ENCODE measurements at places on chromosomes 2 and 18.

DNA sequence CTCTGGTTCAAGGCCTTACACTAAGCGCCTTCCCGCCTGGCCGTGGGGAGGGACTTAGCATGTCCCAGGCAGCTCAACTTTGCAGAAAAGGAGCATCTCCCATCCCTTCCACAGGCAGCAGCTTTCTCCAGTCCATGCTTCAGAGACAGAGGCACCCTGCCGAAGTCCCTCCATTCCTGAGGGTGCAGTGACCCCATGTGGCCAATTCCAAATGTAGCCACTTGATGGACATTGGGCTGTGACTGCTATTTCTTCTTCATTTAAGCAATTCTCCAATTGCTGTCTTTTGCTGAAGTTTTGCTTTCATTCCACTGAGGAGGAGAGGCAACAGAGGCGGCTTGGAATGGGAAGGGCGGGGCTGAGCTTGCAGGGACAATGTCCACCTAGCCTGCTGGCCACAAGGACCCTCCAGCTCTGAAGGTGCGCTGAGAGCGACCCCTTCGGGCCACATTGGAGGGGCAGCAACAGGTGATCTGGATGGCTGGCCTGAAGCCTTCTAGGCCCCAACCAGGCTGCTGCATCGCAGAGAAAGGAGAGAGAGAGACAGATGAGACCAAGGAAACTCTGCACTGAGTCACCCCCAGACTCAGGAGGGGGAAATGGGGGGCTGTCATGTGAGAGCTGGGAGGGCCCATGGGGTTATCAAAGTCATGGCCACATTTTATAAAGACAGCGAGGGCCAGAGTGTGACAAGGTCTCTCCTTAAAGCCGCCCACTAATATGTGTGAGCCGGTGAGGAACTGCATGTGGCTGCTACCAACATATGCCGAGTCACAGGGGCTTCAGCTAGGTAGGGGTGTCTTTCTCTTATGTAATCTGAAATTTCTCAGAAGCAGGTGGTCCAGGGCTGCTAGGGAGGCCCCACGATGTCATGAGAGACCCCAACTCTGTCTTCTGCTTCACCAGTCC, 61.3 kb downstream of the LONRF2 start:
- peak; percentile 96 for DNase-seq

- DNase-seq: peak; percentile 93
Measured at GRCh38 chr2:238974501-238975166, 126.7 kb downstream of the TWIST2 start.

GRCh38 chr2:160606341-160606740, 112.7 kb upstream of the RBMS1 start:
- DNase-seq: no peak

GRCh38 chr2:30234180-30234971, 3.0 kb downstream of the LBH start:
- DNase-seq: peak; percentile 98

- DNase-seq: peak; percentile 74
Measured at GRCh38 chr18:54742659-54743604, 85.3 kb upstream of the RAB27B start.

DNA sequence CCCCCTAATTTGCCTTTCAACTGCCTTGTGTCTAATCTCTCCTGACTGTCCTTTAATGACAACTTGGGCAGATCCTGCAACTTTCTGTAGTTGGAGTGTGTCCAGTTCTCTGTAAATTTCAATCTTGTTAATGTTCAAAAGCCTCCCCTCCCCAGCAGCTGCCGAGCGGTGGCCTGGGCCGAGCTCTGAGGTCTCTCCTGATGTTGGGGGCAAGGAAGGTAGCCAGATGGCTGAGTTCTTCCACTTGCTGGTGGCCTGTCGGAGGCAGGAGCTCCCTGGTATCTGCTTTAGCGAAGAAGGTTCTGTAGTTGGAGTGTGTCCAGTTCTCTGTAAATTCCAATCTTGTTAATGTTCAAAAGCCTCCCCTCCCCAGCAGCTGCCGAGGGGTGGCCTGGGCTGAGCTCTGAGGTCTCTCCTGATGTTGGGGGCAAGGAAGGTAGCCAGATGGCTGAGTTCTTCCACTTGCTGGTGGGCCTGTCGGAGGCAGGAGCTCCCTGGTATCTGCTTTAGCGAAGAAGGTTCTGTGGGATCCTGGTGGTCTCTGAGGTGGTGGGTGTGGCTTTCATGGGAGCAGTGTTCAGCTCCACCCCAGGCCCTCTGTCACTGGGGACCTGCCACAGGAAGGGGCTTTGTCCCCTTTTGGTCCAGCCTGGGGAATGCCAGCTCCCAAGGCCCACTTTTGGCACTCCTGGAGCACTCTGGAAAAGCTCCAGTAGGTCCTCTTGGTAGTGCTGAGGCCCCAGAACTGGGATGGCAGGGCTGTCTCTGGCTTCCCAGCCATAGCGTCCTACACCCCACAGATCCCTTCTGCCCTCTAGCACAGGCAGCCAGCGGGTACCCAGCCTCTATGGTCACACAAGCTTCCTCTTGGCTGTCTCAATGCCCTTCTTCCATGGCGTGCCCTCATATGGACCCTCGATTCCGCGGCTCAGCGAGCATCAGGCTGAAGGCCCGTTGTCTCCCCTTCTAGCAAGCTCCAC, 211.9 kb downstream of the ALPK2 start:
- peak; percentile 89 for DNase-seq

DNA sequence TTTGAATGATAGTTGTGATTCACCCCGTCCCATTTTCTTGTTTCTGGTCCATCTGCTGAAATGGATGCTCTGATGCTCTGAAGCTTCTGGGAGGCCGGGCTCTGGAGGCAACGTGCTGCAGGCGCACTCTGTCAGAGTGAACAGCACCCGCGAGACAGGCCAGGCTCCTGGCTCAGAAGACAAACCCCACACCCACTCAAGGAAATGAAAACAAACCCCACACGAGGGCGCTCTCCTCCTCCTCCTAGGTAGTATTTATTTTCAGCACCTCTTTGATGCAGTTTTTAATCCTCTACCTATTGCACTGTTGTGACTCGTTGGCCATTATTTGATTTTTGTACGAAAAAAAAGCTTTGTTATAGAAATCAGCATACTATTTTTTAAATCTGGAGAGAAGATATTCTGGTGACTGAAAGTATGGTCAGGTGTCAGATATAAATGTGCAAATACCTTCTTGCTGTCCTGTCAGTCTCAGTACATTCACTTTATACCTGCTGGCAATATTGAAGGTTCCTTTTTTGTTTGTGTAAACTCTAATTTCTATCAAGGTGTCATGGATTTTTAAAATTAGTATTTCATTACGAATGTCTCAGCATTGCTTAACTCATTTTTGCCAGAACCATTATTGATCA, 10.3 kb upstream of the CHST10 start:
- peak; percentile 91 for DNase-seq

DNA sequence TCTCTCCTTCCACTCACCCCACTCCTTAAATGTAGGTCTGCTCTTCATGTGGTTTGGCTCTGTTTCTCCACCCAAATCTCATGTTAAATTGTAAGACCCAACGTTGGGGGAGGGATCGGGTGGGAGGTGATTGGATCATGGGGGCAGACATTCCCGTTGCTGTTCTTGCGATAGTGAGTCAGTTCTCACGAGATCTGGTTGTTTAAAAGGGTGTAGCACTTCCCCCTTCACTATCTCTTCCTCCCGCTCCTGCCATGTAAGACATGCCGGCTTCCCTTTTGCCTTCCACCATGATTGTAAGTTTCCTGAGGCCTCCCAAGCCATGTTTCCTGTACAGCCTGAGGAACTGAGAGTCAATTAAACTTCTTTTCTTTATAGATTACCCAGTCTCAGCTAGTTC, 1044.5 kb upstream of the POU3F3 start:
- DNase-seq: no peak

GRCh38 chr2:201256082-201256481, 4.3 kb upstream of the CASP8 start:
- DNase-seq: peak; percentile 38

DNA sequence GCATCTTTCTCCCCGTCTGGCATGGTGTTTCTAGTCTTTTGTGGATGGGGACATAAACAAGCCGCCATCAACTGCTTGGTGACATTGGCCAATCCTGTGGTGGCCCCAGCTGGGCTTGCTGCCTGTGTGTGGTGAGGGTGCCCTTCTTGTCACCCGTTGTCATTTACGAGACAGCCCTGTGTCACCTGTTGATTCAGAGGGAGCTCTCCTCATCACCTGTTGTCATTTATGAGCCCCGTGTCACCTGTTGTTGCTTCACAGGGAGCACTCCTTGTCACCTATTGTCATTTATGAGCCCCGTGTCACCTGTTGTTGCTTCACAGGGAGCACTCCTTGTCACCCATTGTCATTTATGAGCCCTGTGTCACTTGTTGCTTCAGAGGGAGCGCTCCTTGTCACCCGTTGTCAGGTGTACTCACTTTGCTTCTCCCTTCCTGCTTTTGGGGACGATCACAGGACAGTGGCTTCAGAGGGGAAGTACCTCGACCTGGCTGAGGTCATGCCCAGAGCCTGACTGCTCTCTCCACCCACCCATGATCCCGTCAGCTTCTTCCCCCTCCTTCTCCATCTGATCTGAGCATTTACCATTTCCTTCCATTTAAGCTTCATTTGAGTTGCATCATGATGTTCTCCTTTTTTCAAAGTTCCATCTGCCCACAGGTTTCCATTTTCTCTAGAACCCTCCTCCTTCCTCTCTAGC, 29.1 kb downstream of the HPCAL1 start:
- no peak for DNase-seq

DNA sequence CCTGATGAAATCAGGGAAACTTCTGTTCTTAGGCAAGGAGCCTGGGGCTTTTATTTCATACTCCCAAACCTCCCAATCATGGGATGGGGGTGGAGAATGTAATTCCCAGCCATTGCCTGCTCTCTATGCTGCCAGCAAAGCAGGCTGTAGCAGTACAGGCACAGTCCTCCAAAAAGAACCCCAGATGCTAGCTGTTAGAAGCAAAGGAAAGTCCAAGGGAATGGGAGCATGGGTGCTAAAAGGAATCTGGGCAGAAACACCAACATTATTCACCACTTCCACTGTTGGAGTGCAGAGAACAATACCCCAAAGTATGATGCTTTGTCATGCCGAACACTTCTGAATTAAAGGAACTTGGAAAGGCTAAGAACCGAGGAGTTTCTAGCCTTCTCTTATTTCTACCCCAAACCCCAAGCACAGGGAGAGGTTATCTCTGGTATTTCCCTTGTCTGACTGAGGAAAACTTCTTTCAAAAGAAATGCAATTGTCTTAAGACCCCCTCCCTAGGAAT, 24.7 kb downstream of the MDH1 start:
- peak; percentile 52 for DNase-seq

DNA sequence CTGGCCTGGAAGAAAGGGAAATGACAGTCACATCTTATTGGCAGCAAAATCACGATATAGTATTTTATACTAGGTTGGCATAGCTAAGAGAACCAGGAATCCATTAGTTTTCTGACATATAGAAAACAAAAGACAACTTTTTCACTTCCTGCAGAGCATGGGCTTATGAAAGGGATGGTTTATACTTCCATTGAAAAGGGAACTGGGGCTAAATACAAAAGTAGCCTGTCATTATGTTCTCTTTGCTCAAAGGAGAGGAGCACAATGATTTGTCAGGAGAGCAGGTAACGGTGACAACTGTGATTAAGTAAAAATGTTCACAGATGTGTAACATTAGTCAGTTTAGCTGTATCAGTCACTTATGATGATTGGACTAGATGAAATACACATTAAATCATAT, 46.4 kb downstream of the SLC25A12 start:
- no peak for DNase-seq

GRCh38 chr2:207813942-207814341, 44.2 kb upstream of the FZD5 start:
- DNase-seq: no peak

GRCh38 chr2:214629875-214630274, 179.6 kb downstream of the BARD1 start:
- DNase-seq: no peak

GRCh38 chr2:95372216-95372829, 30.2 kb upstream of the FAHD2A start:
- peak; percentile 14 for DNase-seq

DNA sequence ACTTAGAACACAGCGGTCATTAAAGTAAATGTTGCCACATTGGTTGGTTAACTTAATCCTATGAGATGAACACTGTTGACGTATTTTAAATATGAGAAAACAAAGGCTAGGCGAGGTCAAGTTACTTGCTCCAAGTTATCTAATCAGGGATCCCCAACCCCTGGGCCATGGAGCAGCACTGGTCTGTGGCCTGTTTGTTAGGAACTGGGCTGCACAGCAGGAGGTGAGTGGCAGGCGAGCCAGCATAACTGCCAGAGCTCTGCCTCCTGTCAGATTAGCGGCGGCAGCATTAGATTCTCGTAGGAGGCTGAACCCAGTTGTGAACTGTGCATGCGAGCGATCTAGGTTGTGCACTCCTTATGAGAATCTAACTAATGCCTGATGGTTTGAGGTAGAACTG, 878.9 kb downstream of the CPS1 start:
- no peak for DNase-seq

- peak; percentile 73 for DNase-seq
Measured at GRCh38 chr18:58761241-58761969, 90.1 kb downstream of the MALT1 start.

GRCh38 chr2:127545796-127546195, 10.3 kb downstream of the MYO7B start:
- DNase-seq: no peak

GRCh38 chr18:58983260-58984155, 118.8 kb downstream of the ZNF532 start:
- no peak for DNase-seq

DNA sequence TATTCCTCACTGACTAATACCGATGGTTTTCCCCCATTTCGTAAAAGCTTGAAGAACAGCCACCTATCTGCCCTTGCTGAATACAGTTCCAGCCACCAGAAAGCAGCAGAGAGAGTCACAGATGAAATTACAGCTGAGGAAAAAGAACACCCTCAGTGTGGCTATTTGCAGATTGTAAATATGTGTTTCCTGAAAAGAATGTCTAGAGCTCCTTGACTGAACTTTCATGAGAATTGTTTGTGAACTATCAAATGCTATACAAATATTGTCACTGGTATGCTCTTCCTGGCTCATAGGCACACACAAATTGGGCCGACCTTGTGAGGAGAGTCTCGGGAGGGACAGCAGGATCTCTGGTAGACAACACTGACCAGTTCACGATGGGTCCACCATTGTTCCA, 58.1 kb upstream of the TTC39C start:
- peak; percentile 34 for DNase-seq

DNA sequence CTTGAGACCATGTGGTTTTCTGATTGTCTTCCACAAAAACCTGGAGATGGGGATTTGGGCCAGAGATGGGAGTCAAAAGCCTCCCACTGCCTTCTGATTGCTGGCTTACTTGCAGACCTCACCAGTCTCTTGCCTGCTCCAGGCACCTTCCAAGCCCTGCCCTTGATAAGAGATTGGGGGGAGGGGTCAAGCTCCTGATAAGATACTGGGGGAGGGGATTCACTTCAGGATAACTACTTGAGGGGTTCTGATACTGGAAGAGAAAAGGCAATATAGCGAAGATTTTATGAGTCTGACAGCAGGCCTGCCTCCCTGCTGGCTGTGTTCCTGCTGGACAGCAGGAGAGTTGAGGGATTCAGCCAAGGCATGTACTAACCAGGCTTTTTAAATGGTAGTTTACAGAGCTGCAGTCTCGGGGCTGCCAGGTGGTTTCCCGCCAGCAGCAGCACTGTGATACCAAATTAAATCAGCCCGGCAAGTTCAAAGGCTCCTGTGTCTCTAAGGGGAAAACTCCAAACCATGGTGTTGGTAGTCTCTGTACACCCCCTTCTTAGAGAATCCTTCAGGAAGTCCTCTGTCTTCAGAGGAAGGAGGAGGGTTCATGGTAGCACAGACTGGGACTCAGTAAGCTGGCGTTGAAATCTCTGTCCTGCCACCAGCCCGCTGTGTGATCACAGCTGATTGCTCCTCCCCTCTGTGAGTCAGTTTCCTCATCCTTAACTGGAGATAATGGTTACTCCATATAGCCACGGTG, 58.3 kb downstream of the FBXO36 start:
- peak; percentile 84 for DNase-seq

- peak; percentile 76 for DNase-seq
Measured at GRCh38 chr2:20620696-20621365, 30.1 kb downstream of the HS1BP3 start.

- no peak for DNase-seq
Measured at GRCh38 chr2:224284134-224284946, 117.6 kb downstream of the FAM124B start.

Data from osteoblast (primary cell).